Central memory CD8-positive, alpha-beta T cell (primary cell): ENCODE measurements at places on chromosomes 2 and 18.

- no peak for DNase-seq
Observed at GRCh38 chr2:36530983-36531354, 67.0 kb downstream of the FEZ2 start.

- DNase-seq = no peak
Observed at GRCh38 chr2:179429060-179429471, 164.4 kb upstream of the SESTD1 start.

DNA sequence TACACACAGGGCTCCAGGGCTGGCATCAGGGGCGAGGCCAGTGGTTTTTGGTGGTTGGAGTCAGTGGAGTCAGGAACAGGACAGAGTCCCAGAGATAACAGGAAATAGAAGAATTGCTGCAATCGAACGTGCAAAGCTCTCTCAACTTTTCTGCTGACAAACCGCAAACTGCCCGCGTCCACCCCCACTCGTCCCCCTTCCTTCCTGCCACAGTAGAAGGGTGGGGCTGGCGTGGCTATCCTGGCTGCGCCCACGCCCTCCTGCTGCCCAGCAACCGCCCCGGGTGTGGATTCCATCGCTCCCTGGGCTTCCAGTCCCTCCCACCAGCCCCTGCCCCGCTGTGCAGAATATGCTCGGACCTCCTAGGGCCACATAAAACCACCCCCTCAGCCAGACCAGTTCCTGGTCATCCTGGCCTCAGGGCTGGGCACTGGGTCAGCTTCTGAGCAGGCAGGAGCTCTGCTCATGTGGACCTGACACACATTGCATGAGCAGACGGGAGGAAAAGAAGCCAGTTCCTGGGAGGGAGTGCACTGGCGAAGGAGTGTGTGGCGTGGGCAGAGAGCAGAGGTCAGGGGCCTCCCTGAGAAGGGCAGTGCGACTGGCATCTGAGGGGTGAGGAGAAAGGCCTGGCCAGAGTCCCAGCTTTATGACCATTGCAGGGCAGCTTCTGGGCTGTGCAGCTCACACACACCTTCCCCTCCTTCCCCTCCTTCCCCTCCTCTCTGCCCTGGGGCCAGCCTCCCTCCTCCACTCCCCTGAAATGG is 85.4 kb upstream of the ATG16L1 start:
- no peak for DNase-seq

DNA sequence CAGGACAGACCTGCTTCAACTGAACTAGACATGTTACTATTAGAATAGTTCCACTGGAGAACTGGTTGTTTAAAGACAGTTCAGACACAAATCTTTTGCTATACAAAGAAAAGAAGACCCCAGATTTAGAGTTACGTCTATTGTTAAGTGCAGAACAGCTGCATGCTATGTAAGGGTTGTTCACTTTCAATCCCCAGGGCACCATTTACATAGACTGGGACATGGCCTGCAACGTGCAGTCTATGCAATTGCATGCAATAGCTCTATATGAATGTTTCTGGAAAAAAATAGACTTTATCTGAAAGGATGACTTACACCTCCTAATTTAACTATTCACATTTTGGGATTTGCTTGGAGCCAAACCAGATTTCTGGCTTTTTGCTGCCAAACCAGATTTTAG is 36.1 kb upstream of the DPP10 start:
- DNase-seq = no peak

- DNase-seq = no peak
Observed at GRCh38 chr2:157735532-157735931, 106.9 kb upstream of the ACVR1C start.

- no peak for DNase-seq
Observed at GRCh38 chr2:147711031-147711430, 133.8 kb upstream of the ACVR2A start.

DNA sequence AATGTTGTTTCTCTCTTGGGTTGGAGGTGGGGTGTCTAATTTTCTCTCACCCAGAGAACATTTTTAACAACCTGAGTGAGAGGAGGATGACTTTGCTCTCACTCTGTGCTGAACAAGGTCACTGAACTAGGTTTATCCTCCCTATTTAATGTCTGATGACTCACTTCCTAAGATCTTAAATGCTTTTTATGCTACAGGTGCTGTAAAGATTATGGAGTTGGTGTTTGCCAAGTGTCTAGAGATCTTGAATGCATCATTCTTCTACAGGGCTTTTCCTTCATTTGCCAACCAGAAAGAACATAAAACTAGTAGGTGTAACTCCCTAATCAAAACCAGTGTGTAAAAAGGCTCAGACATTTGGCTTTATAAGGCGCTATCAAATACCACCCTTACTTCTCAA is 350.5 kb upstream of the ETAA1 start:
- DNase-seq = no peak

DNA sequence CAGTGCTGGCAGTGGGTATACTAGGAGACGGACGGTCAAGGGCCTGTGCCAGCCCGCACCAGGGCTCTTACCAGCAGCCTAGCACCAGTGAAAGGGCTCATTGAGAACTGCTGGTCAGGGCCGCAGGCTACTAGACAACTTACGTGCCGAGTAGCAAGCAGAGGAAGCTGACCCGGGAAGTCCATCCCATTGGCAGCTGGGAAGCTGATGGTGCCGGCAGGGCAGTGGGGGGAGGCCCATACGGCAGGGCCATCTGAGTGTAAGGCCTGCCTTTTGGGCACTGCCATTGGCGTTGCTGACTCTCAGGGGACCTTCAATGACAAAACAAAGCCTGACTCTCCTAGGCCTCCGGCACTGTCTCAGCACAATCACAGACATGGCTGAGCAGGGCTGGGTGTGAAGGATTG is 20.6 kb downstream of the EFR3B start:
- DNase-seq = no peak

GRCh38 chr2:228426502-228427216 is 245.2 kb upstream of the SPHKAP start:
- DNase-seq = no peak

GRCh38 chr2:127025359-127026166 is 81.4 kb downstream of the BIN1 start:
- peak; percentile 64 for DNase-seq

DNA sequence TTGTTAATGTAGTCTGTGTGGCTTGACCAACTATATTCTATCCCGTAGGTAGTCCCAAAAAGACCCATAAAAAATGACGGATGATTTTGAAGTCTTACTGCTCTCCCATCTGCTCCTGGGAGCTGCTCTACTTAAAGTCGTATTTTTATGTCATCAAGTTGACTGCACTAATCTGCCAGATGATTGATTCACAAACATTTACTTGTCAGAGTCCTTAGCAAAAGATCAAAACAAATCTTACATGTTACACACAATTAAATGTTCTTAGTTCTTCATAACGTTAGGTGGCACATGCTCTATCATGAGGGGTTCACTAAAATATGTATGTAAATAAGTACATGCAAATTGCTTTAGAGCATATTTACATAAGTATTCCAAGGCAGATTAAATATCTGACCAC is 498.3 kb upstream of the LRRTM4 start:
- DNase-seq = no peak
